NK-92 treated with Interleukin-12 subunit alpha and Interleukin-12 subunit beta, amount 100 ng/mL, for 24 hours (cell line): ENCODE measurements at places on chromosomes 16 and 17.
A peak's percentile ranks its signal among the peaks of the same experiment; 100 is the strongest.

GRCh38 chr17:17819561-17819995 lies 17.2 kb downstream of the SREBF1 start:
- DNase-seq, result peak; percentile 43

- no peak for DNase-seq
Measured at GRCh38 chr16:67277999-67278772, 1.1 kb upstream of the PLEKHG4 start.

GRCh38 chr17:36846410-36847292 lies 90.6 kb upstream of the LHX1 start:
- no peak for DNase-seq

GRCh38 chr17:22654447-22654846 lies 962.1 kb downstream of the KCNJ18 start:
- DNase-seq, result no peak

- no peak for DNase-seq
Measured at GRCh38 chr17:40828454-40829044, 6.1 kb upstream of the KRT10 start.

DNA sequence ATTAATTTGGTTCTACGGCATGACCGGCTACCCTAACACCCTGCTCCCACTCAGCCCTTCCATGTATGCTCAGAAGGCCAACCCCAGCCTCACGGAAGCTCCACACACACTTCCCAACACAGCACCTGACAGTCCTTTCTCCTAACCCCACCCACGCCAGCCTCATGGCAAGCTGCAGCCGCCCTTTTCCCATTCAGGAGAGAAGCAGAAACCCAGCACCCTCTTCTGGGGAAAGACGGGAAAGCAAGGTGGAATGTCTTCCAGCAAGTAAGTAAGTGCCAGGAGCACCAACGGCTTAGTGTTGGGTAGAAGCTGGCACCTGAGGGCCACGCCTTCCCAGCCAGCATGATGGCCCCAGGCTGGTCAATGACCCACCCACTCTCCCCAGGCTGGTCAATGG lies 32.1 kb downstream of the ABR start:
- DNase-seq, result no peak

DNA sequence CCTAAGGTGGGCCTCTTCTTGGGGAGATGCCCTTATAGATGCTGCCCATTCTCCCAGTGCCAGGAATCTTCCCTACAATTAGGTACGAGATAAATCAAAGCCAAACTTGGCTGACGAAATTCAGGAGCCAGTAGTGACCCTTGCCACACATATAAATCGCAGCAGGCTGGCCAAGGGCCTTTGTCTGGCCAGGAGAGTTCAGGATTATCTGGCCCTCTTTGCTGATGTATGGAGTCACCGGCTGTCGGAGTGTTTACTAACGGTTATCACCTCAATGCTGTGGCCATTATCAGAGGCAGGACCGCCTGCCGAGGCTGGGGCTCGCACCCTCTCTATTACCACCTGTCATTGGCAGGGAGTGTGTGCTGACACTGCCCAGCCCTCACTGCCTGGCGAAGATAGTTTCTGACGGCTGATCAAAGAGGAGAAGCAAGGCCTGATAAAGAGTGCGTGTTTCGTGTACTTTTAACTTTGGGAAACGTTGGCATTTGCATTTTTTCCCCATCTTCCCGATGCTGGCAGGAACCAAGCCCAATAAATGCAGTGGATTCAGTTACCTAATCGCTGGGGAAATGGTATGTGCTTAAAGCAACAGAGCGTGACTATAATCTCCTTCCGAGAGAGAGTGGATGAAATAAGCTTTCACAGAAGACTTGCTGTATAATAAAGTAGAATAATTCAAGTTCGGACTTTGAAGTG lies 32.8 kb upstream of the TBX2 start:
- no peak for DNase-seq

- DNase-seq, result peak; percentile 54
Measured at GRCh38 chr17:4948931-4949320, 596 bp upstream of the PFN1 start.

GRCh38 chr17:70089513-70090148 lies 14.6 kb downstream of the KCNJ16 start:
- no peak for DNase-seq

- DNase-seq, result peak; percentile 43
Measured at GRCh38 chr17:8057691-8058114, 18.8 kb downstream of the ALOX15B start.

- no peak for DNase-seq
Measured at GRCh38 chr17:59941131-59941530, 23.4 kb downstream of the RNFT1 start.

DNA sequence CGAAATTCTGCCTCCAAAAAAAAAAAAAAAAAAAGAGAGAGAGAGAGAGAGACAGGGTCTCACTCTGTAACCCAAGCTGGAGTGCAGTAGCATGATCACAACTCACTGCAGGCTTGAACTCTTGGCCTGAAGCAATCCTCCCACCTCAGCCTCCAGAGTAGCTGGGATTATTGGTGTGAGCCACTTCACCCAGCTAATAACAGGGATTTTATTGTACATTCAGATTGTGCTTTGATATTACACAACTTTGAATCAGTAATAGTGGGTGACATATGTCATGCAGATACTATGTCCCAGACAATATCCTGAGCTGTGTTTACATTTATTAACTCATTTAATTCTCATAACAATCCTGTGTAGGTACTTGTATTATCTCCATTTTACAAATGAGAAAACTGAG lies 19.7 kb upstream of the DHX8 start:
- no peak for DNase-seq

- DNase-seq, result no peak
Measured at GRCh38 chr17:29663155-29663554, 40.4 kb upstream of the CORO6 start.

DNA sequence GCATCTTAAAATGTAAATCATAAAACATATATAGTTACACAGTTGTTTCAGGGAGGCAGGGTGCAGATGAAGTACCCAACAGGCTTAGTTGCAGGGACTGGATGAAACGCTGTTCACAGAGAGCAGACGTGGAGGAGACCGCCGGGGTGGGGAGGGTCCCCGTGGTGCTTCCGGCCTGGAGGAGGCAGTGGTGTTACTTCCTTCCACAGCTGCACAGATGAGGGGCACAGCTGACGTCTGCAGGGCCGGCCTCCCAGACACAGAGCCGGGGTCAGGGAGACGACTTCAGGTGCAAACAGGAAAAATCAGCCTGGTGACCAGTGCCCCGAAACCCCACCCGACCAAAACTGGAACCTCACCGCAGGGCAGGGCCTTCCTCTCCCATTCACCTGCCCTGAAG lies 17.1 kb downstream of the SPIRE2 start:
- no peak for DNase-seq

GRCh38 chr16:30953511-30954124 lies 3.9 kb upstream of the SETD1A start:
- DNase-seq, result no peak

GRCh38 chr16:30005341-30006094 lies 5.3 kb downstream of the DOC2A start:
- no peak for DNase-seq

GRCh38 chr16:68590201-68590994 lies 51.3 kb downstream of the ZFP90 start:
- peak; percentile 3 for DNase-seq

- DNase-seq, result no peak
Measured at GRCh38 chr17:43611230-43611969, 50.3 kb downstream of the MEOX1 start.

GRCh38 chr16:57615813-57616212 lies 12.6 kb upstream of the ADGRG1 start:
- no peak for DNase-seq
